ENCODE measurements at places on chromosomes 2 and 18.

- DNase-seq: peak; percentile 65
Measured at GRCh38 chr2:102848366-102848839, 86.6 kb downstream of the TMEM182 start.

GRCh38 chr18:58496937-58497336 lies 132.0 kb downstream of the ALPK2 start:
- DNase-seq: no peak

GRCh38 chr18:41829647-41830516 lies 125.2 kb upstream of the PIK3C3 start:
- no peak for DNase-seq

- no peak for DNase-seq
Measured at GRCh38 chr2:234679741-234680687, 183.1 kb upstream of the ARL4C start.

DNA sequence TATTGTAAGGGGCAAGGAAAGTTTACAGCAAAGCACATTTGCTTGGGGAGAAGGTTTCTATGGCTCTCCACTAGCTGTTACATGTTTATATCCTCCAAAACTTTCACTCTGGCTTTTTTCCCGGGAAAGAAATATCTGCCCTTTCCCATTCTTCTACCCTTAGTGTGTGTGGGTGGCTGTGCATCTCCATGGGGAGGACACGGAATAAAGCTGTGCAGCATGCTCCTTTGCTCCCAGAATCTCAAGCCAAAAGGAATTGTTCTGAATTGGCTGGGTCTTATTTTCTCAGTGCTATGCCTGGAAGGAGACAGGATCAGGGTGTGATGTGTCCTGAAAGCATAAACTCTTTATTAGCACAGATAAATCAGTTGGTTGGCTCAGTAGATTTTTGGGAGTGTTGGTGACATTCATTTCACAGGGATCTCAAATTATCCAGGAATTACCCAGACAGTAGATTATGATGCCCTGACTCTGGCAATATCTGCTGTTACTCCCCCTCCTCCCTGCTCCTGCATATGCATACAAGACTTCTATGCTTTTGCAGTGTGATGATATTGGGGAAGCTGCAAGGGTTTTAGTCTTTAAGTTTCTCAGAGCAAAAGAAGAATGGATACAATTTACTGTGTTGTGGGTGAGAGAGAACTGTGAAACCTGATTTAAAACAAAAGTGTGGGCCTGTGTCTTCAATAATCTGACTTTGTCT lies 63.1 kb downstream of the PARD3B start:
- no peak for DNase-seq

DNA sequence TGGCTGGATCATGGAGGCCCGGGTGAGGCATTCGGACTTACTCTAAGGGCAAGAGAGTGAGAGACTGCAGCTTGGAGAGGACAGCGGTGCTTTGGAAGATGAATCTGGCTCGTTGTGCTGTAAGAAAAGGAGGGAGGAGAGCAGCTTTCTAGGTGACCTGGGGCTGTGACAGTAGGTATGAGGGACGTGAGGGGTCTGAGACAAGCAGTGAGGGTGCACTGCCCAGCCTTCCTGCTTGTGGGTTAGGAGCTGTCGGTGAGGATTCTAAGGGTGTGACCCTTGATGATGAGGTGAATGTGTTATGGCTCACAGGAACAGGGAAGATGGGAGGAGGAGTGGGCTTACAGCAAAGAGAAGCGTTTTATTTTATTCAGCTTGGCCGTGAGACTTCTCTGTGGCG lies 27.1 kb upstream of the RHOB start:
- DNase-seq: no peak

GRCh38 chr18:27017901-27018500 lies 152.5 kb upstream of the AQP4 start:
- DNase-seq: peak; percentile 47

DNA sequence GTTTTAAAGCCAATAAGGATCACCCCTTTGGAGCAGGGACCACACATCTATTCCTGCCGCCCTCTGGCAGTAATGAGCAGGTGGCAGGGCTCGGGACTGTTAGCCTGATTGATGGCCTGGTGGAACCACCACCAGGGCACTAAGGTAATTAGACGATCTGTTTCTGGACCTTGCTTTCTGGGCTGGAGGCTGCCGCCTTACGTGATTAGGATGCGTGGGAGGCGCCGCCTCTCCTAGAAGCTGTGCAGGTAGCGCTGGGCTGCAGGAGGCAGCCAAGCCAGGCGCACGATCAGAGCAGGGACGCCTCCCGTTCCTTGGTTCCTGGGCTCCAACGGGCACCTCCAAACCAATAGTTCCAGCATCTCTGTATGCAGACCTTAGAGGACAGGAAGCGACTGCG lies 242.6 kb upstream of the RAB12 start:
- DNase-seq: no peak

- peak; percentile 51 for DNase-seq
Measured at GRCh38 chr2:14903709-14904374, 271.3 kb downstream of the LRATD1 start.

- DNase-seq: no peak
Measured at GRCh38 chr2:227861011-227861410, 10.4 kb upstream of the DAW1 start.

- DNase-seq: no peak
Measured at GRCh38 chr2:181123798-181124231, 143.4 kb downstream of the UBE2E3 start.

DNA sequence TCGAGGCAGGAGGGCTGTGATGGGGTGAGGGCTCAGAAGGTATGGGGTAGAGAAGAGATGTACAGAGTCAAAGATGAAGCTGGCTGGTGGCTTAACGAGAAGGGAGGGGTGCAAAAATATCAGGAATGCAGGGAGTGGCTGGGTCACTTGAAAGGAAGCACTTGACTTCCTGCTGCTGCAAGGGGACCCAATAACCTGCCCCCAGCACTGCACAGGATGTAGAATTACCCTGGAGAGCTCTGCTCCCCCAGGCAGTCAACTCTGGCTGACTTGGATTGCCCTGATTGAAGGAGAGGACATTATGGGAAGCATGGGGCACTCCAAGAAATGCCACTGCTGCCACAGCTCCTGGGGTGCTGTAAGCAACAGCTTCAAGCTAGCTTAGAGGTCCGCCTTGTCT lies 41.8 kb downstream of the CFAP221 start:
- DNase-seq: no peak

GRCh38 chr2:225290757-225291400 lies 108.6 kb upstream of the NYAP2 start:
- DNase-seq: no peak

GRCh38 chr2:17476064-17476463 lies 42.2 kb downstream of the RAD51AP2 start:
- DNase-seq: no peak

GRCh38 chr2:237967463-237967951 lies 693 bp downstream of the UBE2F start:
- peak; percentile 37 for DNase-seq

- DNase-seq: no peak
Measured at GRCh38 chr2:127504552-127505430, 21.5 kb downstream of the IWS1 start.

DNA sequence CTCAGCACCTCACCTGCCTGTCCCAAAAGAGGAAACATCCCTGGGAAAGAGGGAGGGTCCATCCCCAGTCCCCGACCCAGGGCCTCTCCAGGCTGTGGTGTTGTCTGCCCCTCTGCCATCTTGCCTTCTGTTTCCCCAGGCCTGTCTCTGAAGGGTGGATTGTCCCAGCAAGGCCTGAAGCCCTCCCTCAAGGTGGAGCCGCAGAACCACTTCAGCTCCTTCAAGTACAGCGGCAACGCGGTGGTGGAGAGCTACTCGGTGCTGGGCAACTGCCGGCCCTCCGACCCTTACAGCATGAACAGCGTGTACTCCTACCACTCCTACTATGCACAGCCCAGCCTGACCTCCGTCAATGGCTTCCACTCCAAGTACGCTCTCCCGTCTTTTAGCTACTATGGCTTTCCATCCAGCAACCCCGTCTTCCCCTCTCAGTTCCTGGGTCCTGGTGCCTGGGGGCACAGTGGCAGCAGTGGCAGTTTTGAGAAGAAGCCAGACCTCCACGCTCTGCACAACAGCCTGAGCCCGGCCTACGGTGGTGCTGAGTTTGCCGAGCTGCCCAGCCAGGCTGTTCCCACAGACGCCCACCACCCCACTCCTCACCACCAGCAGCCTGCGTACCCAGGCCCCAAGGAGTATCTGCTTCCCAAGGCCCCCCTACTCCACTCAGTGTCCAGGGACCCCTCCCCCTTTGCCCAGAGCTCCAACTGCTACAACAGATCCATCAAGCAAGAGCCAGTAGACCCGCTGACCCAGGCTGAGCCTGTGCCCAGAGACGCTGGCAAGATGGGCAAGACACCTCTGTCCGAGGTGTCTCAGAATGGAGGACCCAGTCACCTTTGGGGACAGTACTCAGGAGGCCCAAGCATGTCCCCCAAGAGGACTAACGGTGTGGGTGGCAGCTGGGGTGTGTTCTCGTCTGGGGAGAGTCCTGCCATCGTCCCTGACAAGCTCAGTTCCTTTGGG lies 47.2 kb downstream of the BOLA3 start:
- no peak for DNase-seq

- no peak for DNase-seq
Measured at GRCh38 chr2:216833061-216833460, 26.8 kb downstream of the TNP1 start.

DNA sequence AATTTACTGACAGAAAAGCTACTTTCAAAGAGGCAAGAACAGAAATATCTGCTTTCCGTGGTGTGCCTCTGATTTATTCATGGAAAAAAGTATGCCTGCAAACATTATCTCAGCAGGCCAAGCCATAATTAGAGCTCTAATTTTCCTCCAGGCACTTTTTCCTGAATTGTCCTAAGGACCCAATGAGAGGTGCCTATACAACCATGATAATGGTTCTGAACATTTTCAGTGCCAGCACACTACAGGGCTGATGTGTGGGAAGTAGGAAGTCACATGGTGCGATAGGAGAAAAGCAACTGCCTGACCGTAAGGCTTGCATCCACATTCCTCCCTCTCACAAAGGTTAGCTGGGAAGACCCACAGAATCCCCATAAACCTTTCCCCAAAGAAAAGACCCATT lies 45.9 kb upstream of the EGR4 start:
- no peak for DNase-seq

DNA sequence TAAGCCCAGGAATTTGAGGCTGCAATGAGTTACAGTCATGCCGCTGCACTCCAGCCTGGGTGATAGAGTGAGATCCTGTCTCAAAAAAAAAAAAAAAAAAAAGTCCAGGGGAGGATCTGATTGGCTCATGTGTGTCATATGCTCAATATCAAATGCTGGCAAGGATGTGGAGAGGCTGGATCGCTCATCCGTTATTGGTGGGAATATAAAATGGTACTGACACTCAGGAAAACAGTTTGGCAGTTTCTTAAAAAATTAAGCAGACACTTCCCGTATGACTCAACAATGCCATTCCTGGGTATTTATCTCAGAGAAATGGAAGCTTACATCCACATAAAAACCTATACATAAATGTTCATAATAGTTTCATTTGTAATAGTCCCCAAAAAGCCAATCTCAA lies 68.9 kb downstream of the MEX3C start:
- DNase-seq: no peak

GRCh38 chr2:15142069-15142689 lies 419.0 kb downstream of the NBAS start:
- no peak for DNase-seq

DNA sequence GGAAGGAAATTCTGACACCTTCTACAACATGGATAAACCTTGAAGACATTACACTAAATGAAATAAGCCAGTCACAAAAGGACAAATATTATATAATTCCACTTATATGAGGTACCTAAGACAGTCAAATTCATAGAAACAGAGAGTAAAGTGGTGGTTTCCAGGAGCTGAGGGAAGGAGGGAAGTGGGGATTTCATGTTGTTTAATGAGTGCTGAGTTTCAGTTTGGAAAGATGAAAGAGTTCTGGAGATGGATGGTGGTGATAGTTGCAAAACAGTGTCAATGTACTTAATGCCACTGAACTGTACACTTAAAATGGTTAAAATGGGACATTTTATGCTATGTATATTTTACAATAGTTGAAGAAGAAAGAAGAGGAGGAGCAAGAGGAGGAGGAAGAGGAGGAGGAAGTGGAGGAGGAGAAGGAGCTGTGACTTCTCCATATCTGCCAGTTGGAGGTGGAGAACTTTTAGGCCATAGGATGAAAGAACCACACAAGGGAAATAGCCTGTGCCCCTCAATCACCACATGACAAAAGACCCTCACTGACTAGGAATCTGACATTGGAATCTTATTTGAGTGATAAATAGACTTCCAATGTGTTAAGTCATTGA lies 55.3 kb upstream of the LGALSL start:
- no peak for DNase-seq

DNA sequence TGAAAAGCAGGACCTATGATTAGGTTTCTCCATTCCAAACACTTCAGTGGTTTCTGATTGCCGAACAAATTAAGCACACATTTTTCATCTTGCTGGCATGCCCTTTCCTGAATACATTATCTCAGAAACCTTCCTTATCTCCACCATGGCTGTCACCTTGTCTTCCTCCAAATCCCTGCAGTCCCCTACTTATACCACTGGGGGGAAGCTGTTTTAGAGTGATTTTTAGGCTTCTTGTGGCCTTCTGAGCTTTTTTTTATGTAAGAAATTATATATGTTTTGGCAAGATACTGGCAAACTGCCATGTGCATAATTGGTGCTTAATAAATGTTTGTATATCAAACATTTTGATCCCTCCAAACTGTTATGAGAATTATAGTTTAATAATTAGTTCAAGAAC lies 229.2 kb downstream of the MYT1L start:
- no peak for DNase-seq

All from T47D (cell line).